Right ventricle myocardium superior (tissue), 1 donor: ENCODE measurements at places on chromosomes 2 and 18.

DNA sequence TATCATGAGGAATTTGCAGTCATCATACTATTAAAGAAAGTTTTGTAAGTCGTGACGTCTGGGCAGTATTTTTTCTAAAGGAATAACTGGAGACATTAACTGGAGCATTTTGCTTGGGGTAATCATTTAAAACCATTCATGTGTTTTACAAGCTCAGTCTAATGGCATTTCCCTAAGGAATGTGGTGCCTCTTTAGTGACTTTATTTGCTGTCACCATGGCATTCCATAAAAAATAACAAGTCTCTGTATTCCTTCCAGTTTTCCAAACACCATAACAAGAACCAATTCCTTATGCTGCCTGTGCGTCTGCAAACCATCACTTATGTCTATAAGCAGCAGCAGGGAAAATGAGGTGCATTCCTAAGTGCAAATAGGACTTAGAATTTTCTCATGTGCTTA lies 82.8 kb downstream of the EPB41L3 start:
- no peak for DNase-seq

DNA sequence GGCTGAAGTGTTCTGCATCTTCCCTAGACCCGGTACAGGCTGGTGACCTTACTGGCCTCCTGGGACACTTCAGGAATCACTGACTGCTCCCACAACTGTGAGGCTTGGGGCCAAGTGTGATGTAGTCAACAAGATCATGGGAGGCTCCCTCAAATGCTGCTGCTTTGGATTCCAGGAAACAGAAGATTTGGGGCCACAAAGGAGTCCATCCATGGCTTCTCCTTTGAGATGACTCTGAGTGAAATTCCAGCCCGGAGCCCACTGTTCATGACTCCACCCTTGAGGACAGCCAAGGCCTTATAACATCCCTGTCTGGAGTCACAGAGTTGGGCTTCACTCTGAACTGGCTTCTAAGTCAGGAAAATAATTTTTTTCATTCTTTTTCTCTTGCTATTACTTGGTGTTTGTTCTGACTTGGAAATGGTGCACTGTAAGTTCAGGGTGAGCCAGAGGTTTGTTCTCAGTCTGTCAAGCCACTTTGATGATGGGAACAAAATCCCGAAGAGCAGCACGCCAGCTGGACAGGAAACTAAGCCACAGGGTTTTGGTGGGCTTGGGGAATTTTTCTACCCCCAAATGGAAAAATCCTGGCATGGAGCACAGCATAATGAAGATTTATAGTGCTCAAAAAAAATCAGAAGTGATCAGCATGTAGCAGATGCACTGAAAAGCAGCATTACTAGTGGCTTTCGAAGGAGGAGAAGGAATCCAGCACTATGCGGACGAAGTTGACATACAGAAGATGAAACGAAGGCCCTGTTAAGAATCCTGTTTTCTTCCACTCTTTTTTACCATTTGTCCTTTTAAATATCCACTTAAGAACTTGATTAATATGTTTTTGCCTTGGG lies 98.1 kb upstream of the ZFP36L2 start:
- DNase-seq = peak; percentile 83

DNA sequence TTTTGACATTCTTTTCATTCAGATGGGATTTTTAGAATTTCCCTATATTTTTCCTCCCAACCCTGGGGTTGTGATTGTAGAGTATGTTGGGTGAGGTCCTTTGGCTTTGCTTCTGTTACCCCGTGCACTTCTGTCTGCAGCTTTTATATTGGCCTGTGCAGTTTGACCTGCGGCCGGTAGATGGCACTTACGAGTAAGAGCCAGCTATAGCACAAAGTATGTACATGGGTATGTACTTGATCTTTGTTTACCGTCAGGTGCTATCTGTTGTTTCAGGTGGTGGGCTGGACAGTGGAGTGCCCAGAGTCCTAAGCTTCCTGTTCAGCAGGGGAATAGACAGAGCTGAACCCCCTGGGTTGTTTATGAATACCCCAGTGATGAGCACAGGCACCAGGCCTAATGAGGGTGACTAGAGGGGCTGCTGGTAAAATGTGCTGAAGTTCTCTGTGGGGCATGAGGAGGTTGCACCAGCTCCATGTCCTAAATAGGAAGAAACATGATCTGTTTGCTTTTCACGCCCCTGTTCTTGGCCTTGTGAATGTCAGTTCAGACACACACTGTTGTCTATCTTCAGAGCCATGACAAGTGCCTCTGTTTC lies 58.9 kb upstream of the THUMPD2 start:
- peak; percentile 41 for DNase-seq

GRCh38 chr18:49648811-49649210 lies 87.0 kb downstream of the LIPG start:
- DNase-seq = no peak
